Renal pelvis (tissue), 12 donors: ENCODE measurements at places on chromosomes 5 and 9.

DNA sequence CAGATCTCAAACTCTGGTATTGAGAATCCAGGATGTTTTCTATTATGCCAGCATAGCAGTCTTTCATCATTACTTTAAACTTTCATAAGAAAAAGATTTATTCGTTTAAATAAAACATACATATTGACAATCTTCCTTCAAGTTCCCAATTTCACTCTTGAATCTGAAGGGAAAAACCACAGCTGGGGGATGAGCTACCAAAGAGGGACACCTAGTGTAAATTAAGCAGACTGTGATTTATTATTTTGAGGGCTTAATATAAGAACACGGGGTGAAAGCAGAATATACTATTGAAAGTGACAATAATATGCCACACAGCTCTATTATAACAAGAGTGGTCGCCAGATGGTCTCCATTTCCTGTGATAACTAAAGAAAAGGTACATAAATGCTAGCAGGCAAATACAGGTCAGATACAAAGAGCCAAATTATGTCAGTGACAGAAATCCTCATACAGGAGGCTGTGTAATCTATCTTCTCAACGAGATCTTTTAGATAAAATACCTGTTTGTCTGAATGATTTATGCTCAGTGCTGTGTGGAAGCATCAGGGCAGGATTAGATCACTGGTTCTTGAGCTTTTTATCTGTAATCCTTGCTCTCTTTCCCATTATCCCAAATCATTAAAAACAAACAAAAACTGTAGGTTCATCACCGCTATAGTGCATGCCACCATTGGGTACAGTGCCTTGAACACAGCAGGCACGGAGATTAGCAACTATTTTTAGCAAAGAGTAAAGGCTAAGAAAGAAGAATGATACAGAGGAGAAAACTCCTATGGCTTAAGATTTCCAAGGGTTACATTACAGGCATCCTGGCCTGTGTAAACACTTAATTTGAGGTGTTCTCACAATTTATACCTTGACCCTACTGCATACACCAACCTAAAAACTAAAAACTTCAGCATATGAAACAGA lies 116.6 kb downstream of the DROSHA start:
- DNase-seq = no peak

DNA sequence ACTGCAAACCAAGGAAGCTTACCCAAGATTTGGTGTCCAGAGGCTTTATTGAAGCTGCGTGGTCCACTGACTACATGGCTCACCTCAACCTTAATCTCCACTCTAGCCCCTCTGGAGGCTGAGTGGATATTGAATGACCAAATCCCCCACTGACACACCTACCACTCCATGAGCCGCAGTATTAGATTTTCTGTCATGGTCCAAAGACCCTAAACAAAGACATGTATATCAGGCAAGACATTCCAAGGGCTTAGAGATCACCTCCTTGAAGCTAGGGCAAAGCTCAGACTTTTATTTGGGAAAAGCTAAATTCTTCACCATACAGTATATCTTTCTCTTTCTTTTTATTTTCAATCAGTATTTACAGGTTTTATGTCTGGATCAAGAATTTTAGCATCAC lies 346.2 kb upstream of the CTNND2 start:
- DNase-seq = no peak

DNA sequence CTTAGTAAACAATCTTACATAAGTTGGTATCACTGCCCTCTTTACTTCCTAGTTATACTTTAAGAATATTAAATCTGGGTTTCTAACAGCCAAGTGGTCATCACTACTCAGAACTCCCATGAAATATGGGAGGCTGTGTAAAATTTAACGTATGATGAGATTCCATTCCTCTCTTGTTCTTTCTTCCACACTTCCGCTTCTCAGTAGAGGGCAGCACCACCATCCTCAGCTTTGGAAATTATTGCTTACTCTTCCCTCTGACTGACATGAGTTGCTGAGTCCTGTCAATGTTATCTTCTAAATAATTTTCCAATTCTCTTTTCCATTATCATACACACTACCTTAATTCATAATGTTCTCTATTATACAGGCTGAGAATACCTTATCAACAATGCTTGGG lies 194.0 kb downstream of the RFX3 start:
- no peak for DNase-seq

- no peak for DNase-seq
These were observed 126.0 kb downstream of the SUSD1 start for GRCh38 chr9:112048924-112049691.

DNA sequence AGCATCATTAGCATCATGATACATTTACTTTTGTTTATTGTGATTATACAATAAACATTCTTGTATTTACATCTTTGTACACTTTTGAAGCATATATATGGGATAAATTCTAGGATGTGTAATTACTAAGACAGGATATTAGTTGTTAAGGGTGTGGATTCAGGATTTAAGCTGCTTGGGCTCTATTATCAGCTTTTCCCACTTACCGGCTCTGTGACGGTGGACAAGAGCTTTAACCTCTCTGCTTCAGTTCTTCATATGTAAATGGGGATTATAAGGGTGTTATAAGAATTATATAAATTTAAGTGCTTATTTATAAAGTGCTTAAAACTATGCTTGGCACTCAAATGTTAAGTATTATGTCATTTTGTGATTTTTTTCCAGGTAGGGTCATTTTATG lies 131.1 kb downstream of the FER start:
- no peak for DNase-seq

DNA sequence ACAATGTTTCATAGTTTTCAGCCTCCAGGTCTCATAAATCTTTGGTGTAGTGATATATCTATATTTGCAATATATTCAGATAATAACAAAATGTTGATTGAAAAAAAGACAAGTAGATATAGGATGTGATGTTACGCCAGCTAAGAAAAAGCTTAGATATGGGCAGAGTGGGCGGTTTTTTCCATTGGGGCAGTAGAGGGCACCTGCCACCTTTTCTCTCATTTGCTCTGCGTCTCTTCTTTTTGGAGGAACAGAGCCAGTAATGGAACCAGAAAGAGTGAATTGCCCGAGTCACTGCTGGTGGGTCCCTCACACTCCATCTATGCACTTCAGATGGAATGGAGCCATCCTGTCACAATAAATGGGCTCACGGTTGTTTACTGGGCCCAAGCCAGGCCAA lies 62.1 kb upstream of the FANCC start:
- DNase-seq = no peak

DNA sequence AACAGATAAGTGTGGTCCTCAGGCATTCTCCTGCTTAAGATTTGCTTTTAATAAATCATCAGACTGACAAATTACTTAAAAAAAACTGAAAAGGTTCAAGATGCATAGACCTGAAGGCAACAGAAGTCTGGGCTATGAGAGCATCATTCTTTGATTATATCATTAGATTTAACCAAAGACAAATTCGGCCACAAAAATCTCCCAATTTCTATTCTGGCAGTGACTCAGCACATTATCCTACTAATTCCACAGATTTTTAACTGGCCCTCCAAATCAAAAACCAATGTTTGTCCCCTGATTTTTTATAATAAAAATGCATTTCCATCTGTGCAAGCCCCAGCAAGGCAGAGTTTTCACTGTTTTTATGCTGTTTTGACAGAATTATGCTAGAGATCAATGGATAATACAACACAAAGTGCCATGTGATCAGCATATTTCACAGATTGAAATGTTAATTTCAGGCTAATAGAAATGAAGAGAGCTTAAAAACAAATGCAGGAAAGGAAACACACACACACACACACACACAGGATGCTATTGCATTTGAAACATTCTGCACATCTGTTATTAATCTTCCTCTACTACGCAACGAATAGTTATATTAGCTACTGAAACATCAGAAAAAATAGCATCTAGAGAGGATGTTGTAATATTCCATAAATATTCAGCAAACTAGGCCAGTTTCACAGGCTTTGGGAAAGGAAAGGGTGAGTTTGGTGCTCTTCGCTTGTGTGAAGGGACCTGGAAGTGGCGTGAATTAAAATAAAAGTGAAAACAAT lies 177.6 kb upstream of the ST8SIA4 start:
- no peak for DNase-seq

DNA sequence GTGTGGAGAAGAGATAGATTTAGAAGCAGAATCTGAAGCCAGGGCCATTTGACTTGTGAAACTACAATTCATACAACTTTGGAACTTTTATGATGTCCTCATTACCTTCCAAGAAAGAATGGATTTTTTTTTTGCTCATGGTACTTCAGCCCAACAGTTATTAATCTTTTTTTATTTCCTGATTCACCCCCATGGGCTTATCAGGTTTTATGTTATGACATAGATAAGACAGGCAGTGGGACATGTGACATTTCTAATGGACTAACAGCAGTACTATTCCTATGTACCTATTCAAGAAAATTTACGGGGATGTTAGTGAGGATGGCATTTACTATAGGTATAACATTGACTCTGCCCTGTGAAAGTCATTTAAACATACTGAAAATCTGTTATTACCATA lies 204.7 kb downstream of the ARHGEF28 start:
- DNase-seq = no peak

- DNase-seq = no peak
These were observed 57.0 kb downstream of the ECPAS start for GRCh38 chr9:111427186-111427585.
